Trophoblast cell (in vitro differentiated cells and primary cell): ENCODE measurements at places on chromosomes 7 and 10.

DNA sequence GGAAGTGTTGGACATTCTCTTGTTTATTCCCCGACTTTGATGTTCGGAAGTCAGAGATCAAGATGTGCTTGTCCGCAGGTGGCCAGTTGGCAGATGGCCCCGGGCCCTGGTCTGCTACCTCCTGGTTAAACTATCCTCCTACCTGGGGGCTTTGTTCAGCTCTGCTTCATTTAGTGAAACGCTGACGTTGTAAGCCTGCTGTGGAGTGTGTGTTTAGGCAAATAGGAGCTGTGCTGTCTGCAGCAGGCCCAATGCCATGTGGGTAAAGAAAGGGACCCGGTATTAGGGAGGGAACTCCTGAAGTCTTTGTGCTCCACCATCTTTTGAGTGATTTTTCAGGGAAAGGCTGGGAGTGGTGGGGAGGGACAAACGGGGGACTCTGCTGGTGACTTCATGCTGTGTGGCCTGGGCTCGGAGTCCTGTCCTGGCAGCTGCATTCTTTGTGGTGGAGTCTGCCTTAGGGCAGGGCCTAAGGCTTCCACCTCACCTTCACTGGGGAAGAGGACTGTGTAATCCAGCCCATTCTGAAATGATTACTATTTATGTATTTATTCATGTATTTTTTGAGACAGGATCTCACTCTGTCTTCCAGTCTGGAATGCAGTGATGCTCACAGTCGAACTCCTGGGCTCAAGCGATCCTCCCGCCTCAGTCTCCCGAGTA, 171.1 kb upstream of the KLF6 start:
- H3K4me1 ChIP-seq = peaks cover 7% of the 10 kb centered on the region
- no peak overlapping the region for H3K4me3 ChIP-seq
- no peaks in the 10 kb centered on the region for H3K36me3 ChIP-seq
- peak; percentile 72 for DNase-seq
- H3K27me3 ChIP-seq = no peaks in the 10 kb centered on the region

DNA sequence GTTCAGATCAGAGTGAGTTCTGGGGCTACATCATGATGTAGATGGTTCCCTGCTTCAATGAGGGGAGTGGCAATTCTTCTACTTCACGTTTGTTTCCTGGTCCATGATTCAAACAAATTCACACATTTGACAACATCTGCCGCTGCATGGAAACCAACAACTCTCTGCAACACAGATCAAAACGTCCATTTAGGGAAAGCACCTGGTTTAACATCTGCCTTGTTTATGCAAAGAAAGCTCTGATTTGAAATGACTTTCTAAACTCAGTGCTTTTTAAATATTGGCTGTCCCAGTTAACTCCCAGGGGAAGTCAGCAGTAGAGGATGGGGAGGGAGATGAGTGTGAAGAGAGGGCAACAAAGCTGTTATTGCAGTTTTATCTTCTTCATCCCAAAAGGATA, 93.8 kb downstream of the GAD2 start:
- H3K4me1 ChIP-seq = no peaks in the 10 kb centered on the region
- no peak for DNase-seq
- H3K27ac ChIP-seq = no peak overlapping the region
- H3K27me3 ChIP-seq = no peaks in the 10 kb centered on the region
- H3K36me3 ChIP-seq = no peaks in the 10 kb centered on the region

GRCh38 chr10:15605740-15606369, 113.9 kb downstream of the ITGA8 start:
- no peaks in the 10 kb centered on the region for H3K4me1 ChIP-seq
- no peak overlapping the region for H3K27ac ChIP-seq
- no peak for DNase-seq
- H3K4me3 ChIP-seq = no peak overlapping the region
- no peaks in the 10 kb centered on the region for H3K27me3 ChIP-seq

GRCh38 chr10:114307731-114308130, 68.7 kb downstream of the VWA2 start:
- no peak overlapping the region for H3K4me3 ChIP-seq
- peaks cover 18% of the 10 kb centered on the region for H3K4me1 ChIP-seq
- no peak for DNase-seq
- H3K36me3 ChIP-seq = peaks cover 34% of the 10 kb centered on the region
- no peak overlapping the region for H3K27ac ChIP-seq
- no peaks in the 10 kb centered on the region for H3K27me3 ChIP-seq

DNA sequence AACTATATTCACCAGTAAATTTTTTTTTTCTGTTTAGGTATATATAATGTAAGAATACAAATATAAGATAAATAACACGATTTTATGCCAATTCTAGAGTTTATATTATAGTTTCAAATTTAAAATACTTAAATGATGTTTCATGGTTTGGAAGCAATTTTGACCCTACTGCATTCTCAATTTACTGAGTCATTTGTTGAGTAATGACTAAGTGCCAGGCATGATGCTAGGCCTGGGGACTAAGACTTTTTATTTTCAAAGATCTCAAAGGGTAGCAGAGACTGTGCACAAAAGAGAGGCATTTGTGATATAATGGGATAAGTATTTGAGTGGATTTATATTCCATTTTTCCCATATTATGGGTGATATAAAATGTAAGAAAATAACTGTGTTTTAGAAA, 78.9 kb upstream of the SMIM30 start:
- peak; percentile 53 for DNase-seq
- H3K4me3 ChIP-seq = no peak overlapping the region
- no peaks in the 10 kb centered on the region for H3K27me3 ChIP-seq
- H3K36me3 ChIP-seq = no peaks in the 10 kb centered on the region
- no peak overlapping the region for H3K27ac ChIP-seq

- H3K4me3 ChIP-seq = no peak overlapping the region
- H3K27me3 ChIP-seq = no peaks in the 10 kb centered on the region
- no peak overlapping the region for H3K27ac ChIP-seq
- H3K4me1 ChIP-seq = no peaks in the 10 kb centered on the region
- DNase-seq = no peak
Observed at GRCh38 chr7:7867846-7868571, 100.6 kb upstream of the GLCCI1 start.

GRCh38 chr7:65915921-65916657, 43.2 kb downstream of the VKORC1L1 start:
- no peaks in the 10 kb centered on the region for H3K36me3 ChIP-seq
- H3K27ac ChIP-seq = no peak overlapping the region
- H3K27me3 ChIP-seq = no peaks in the 10 kb centered on the region
- H3K4me1 ChIP-seq = no peaks in the 10 kb centered on the region

- H3K4me1 ChIP-seq = peaks cover 21% of the 10 kb centered on the region
- no peak overlapping the region for H3K27ac ChIP-seq
- no peak for DNase-seq
- H3K27me3 ChIP-seq = no peaks in the 10 kb centered on the region
- H3K4me3 ChIP-seq = no peak overlapping the region
- peaks cover 52% of the 10 kb centered on the region for H3K36me3 ChIP-seq
Observed at GRCh38 chr7:98300595-98301372, 19.3 kb downstream of the BRI3 start.

DNA sequence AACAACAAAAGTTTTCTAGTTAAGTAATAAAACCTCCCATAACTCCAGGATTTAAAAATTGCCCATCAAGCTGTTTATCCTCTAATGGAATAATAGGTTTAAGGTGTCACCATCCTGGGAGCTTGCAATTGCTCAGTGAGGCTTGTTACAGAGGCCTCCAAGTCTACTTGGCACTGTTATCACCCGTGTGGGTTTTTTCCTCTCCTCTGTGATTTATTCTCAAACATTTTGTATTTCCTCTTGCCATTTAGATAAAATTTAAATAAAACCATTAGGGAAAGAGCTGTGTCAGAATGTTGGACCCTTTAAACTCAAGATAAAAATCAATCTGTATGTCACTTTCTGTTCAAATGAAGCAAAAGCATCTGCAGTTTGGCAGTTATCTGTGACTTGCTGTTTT, 202.6 kb downstream of the GALNT17 start:
- H3K27me3 ChIP-seq = no peaks in the 10 kb centered on the region
- no peak for DNase-seq
- H3K36me3 ChIP-seq = no peaks in the 10 kb centered on the region
- no peak overlapping the region for H3K4me3 ChIP-seq
- H3K27ac ChIP-seq = no peak overlapping the region

DNA sequence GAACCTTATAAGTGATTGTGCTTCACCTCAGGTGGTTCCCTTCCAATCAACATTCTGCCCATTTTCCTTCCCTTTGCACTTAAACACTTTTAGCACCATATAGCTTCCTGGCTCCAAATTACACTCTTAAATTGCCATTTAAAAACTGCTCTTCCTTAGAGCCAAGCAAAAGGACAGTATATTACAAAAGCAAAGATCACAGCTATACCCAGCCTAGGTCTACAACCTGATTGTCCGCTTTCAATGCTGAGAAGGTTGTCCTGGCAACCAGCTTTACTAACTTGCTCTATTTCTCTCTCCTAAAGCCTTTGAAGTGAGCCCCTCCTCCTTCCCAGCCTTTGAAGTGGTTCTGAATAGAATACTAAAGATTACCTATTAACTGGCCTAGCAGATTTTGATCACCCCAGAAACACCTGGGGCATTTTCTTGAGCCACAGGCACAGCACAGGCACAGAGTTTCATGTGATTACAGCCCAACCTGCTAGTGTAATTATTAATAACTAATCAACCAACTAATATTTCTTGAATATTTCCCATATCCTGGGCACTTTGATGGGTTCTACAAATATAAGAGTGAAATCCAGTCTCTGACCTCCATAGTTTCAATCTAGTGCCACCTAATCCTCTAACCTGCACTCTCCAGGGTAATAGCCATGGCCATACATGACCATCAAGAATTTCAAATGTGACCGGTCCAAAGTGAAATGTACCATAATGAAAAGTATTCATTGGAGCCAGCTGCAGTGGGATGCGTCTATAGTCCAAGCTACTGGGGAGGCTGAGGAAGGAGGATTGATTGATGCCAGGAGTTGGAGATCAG, 63.6 kb upstream of the TRIM24 start:
- H3K27me3 ChIP-seq = no peaks in the 10 kb centered on the region
- DNase-seq = peak; percentile 4
- no peaks in the 10 kb centered on the region for H3K36me3 ChIP-seq
- H3K4me3 ChIP-seq = no peak overlapping the region
- no peaks in the 10 kb centered on the region for H3K4me1 ChIP-seq
- no peak overlapping the region for H3K27ac ChIP-seq

DNA sequence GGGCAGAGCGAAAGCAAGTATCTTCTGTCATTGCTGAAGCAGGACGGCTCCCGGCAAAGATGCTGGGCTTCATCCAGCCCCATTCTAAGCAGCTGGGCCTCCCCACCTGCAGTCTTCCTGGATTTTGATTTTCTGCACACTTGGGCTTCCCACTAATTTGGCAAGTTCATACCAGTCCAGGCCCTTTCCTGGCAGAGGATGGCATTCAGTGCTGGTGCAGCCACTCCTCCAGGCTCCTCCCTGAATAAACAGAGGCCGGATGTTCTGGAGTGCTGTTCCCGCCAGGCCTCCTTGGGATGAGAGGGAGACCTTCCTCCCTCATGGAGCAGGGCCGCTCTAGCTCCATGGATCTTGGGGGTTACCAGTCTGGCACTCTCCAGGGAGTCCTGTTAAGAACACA, 3.4 kb downstream of the BAG3 start:
- peak overlapping the region; percentile 37 for H3K27ac ChIP-seq
- H3K4me1 ChIP-seq = peaks cover 45% of the 10 kb centered on the region
- no peaks in the 10 kb centered on the region for H3K27me3 ChIP-seq
- peaks cover 10% of the 10 kb centered on the region for H3K36me3 ChIP-seq
- no peak overlapping the region for H3K4me3 ChIP-seq

DNA sequence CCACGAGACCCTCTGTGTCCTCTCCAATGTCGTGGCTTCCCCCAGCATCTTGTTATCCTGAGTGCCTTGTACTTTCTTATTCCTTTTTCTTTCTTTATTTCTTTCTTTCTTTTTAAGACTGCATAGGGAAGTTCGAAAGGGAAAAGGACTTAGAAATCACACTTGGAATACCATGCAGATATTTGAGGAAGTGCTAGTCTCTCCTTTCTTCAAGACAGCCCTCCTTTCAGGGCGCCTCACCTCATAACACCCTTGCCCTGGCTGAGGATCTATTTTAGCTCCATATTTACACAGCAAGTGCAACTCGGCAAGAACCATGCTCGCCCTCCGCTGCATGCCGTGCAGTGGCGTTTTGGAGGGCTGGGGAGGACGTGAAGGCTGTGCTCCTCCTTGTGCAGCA, 232.3 kb upstream of the GLI3 start:
- H3K4me3 ChIP-seq = no peak overlapping the region
- no peaks in the 10 kb centered on the region for H3K36me3 ChIP-seq
- H3K27ac ChIP-seq = no peak overlapping the region
- no peak for DNase-seq
- no peaks in the 10 kb centered on the region for H3K27me3 ChIP-seq
- no peaks in the 10 kb centered on the region for H3K4me1 ChIP-seq

DNA sequence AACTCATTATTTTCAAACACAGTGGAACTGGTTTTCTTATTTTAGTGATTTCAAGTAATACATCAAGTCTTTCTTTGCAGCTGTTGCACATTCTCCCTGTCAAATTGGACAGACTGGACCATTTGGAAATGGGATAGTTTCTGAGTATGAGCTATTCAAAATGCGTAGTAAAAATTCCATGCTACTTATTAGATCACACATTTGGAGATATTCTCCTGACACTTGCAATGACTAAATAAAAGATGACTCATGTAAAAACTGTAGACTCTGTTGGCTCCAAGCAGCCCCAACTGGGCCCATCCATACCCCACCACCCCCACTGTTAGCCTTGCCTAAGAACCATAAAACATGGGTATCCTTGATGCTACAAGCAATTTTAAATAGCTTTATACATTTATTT, 25.9 kb upstream of the BICC1 start:
- no peak for DNase-seq
- H3K4me3 ChIP-seq = no peak overlapping the region
- no peak overlapping the region for H3K27ac ChIP-seq
- no peaks in the 10 kb centered on the region for H3K27me3 ChIP-seq
- no peaks in the 10 kb centered on the region for H3K4me1 ChIP-seq

DNA sequence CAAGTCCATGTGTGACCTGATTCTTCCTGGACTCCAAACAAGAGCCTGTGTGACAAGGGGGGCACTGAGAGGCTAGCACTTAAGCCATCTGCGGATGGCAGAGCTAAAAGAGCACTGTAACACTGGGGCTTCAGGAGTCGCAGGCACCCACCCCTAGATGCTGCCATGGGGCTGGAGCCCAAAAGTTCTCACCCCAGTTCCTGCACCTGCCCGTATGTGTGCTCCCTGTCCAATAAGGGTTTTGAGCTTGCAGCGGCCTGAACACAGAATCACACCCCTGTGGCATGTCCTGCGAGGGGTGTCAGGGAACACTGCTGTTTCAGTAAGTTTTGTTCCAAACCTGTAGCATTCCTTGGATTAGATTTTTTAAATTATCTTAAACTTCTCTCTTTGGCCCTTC, 53.2 kb upstream of the GPR37 start:
- H3K27me3 ChIP-seq = no peaks in the 10 kb centered on the region
- no peak overlapping the region for H3K27ac ChIP-seq
- H3K4me3 ChIP-seq = no peak overlapping the region
- H3K4me1 ChIP-seq = peaks cover 2% of the 10 kb centered on the region
- no peak for DNase-seq

GRCh38 chr10:100982916-100983830, 4.1 kb downstream of the MRPL43 start:
- no peak for DNase-seq
- peaks cover 30% of the 10 kb centered on the region for H3K36me3 ChIP-seq
- no peak overlapping the region for H3K27ac ChIP-seq
- H3K4me1 ChIP-seq = peaks cover 9% of the 10 kb centered on the region
